Activated CD4-positive, CD25-positive, alpha-beta regulatory T cell treated with anti-CD3 and anti-CD28 coated beads, Interleukin-2, amount 50 U/mL, for 72 hours (primary cell): ENCODE measurements at places on chromosomes 1 and 21.

DNA sequence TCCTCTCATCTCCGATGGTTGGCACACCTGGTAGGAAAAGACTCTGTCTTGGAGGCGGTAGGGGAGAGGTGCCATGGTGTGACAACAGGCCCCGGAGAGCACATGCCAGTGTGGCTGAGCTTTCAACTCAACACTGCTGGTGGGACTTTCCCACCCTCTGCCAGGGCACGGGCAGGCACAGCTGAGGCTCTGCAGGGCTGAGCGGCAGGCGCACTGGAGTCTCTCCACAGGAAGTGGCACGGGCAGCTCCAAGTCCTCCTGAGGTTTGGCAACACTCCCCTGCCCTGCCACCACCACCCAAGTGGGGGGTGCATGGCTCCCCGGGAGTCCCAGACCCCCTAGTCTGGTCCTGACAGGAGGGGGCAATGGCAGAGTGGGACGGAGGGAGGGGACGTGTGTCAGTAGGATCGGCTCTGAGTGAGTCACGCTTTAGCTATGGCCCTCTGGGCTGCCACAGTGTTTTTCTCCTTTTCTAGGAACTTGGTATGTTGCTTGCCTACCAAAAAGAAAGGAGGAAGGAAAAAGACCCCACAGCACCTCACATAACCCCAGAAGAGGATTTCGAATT, 27.3 kb upstream of the EVA1B start:
- peak; percentile 60 for DNase-seq

DNA sequence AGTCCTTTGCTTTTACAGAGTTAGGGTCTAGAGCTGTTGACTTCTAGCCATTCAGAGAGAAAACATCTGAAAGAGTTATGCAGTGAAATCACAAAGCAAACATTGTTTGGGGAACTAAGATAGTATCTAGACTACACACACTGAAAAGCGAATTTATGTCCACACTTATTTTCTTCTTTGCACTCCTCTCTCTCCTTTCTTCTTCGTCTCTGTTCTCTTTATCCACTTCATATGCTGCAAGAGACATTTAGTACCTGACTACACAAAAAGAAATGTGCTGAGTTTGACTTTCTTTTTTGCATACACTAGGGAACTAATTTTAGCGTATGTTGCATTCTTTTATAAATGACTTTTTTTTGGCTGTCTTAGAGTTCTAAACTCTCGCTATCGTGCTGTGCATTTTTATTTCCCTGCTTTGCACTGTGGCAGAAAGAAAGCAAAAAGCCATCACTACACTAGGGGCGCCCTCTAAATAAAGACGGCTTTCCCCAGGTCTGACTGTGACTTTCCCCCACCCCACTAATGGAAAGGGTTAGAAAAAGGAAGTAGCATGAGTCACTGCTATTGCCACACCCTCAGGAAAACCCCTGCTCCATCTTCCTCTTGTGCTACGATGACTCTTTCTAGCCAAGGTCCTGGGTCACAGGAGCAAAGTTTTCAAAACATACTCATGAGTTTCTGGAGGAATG, 65.7 kb downstream of the MAP3K7CL start:
- DNase-seq, result peak; percentile 49

DNA sequence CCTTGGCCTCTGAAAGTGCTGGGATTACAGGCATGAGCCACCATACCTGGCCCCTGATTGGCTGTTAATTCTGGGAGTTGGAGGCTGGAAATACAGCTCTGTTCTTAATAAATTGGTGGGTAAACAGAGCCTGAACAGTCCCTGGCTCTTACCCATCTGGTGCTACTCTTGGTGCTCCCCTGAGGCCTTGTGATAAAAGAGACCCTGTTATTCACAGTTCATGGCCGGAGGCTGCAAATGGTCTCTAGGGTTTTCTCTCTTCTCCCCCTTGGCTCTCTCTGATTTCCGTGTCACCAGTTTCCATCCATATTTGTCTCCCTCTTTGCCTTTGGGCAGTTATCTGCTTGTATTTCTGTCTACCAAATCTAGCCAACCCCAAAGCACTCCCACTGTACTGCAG, 17.2 kb downstream of the NFASC start:
- DNase-seq, result no peak

DNA sequence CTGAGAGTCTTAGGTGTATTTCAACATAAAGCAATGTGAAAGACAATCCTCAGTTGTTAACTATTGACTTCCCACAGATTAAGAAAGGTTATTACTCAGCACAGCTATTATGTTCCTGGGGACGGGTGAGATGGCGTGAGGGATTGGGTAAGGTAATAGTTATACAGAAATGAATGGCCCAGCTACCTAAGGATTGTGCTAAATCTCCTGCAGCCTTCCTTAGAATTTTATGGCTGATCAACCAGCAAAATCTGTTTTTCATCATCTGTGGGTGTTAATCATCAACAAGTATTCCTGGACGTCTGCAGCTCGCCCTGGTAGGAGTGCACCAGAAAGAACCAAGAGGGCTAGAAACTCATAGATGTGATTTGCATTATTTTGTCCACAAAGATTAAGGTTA, 146.0 kb upstream of the IVNS1ABP start:
- no peak for DNase-seq

- DNase-seq, result no peak
Observed at GRCh38 chr1:31593136-31593665, 16.9 kb downstream of the TINAGL1 start.

GRCh38 chr21:25039461-25040380, 567.6 kb downstream of the MRPL39 start:
- DNase-seq, result no peak
